ENCODE measurements at places on chromosomes 3 and 15.
A peak's percentile ranks its signal among the peaks of the same experiment; 100 is the strongest.

DNA sequence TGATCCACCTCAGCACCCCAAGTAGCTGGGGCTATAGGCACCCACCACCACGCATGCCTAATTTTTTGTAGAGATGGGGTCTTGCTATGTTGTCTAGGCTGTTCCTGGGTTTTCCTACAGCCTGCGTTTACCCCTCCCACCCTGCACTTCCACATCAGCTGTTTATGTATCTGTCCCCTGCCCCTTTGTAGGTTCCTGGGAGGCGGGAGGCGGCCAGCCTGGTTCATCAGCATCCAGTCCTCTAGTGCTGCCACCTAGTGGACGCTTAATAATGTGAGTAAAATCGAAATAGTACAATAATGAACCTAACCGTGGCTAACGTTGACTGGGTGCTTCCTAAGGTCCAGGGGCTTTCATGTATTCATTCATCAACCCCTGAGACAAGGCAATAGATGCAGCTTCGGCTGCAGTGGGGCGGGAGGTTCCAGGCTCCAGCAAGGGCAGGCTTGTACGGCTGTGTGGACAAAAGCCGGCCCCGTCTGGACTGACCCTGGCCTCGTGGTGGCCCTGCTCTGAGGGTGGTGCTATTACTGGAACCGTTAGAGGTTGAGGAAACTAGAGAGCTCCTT is 1.2 kb upstream of the LCTL start:
- no peak overlapping the region for H3K4me3 ChIP-seq
- no peaks in the 10 kb centered on the region for H3K27me3 ChIP-seq
- DNase-seq = peak; percentile 48
- H3K36me3 ChIP-seq = no peaks in the 10 kb centered on the region
- H3K4me1 ChIP-seq = peaks cover 5% of the 10 kb centered on the region
- H3K27ac ChIP-seq = no peak overlapping the region

DNA sequence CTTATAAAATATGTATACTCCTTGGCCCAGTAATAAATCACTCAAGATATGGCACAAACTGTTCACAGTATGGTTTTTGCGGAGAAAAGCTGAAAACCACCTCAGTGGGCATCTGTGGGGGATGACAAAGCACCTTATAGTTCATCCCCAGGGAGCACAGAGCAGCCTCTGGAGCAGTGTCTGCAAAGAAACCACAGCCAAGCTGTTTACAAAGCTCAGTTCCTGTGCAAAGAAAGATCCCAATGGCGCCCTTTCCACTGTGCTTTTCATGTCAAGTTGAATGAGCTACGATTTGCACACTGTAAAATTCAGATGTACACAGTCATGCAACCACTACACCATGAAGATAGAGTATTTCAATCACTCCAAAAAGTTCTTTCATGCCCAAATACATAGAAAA is 2.5 kb upstream of the EFCC1 start:
- no peak overlapping the region for H3K4me3 ChIP-seq
- H3K36me3 ChIP-seq = no peaks in the 10 kb centered on the region
- peaks cover 32% of the 10 kb centered on the region for H3K4me1 ChIP-seq
- peaks cover 25% of the 10 kb centered on the region for H3K27me3 ChIP-seq

- H3K27me3 ChIP-seq = no peaks in the 10 kb centered on the region
- no peak for DNase-seq
- H3K4me1 ChIP-seq = peaks cover 14% of the 10 kb centered on the region
- H3K4me3 ChIP-seq = no peak overlapping the region
Observed at GRCh38 chr15:94236608-94237007, 5.2 kb downstream of the MCTP2 start.

DNA sequence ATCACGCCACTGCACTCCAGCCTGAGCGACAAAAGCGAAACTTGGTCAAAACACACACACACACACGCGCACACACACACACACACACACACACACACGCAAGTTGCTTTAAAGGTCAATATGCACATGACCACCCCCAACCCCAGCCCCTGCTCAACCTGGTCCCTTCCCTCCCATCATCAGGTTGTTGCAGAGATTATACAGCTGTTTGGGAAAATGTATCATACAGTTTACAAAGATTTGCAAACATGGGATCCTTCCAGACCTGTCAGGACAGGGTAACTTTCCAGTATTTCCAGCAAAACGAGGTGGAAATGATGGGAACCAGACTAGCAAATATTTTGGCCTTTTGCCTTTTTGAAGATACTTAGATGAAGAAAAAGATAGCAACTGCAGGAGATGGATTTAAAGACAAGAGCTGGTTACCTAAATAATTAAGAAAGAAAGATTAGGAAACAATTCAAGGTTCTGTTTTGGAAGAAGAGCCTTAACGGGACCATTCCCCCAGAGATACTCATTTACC is 80.2 kb downstream of the TNIK start:
- H3K4me1 ChIP-seq = peaks cover 59% of the 10 kb centered on the region
- H3K27ac ChIP-seq = no peak overlapping the region
- DNase-seq = no peak
- H3K27me3 ChIP-seq = no peaks in the 10 kb centered on the region

DNA sequence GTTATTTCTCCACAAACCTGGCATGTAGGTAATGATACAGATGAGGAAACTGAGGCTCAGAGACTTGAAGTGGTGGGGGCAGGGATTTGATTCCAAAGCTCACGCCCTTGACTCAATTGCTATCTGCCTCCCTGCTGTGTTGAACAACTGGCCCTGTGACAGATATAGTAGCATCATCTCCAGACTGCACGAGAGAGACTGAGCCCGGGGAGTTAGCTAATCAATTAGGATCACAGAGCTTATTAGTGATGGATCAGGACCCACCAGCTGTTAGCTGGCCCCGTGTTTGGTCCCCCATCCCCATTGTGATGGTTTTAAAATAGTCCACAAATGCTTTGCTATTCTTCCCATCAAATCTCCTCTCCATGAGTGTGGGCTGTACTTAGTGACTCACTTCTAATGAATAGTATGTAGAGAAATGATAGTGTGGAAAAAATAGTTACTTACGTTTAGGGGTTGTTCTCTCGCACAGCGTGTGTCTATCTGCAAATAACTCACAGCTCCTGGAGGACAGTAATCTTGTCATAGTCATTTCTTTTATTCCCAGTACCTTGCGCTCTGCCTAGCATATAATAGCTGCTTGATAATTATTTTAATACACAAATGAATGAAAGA is 74.4 kb upstream of the KLF13 start:
- H3K4me1 ChIP-seq = no peaks in the 10 kb centered on the region
- no peak overlapping the region for H3K4me3 ChIP-seq
- no peak for DNase-seq

DNA sequence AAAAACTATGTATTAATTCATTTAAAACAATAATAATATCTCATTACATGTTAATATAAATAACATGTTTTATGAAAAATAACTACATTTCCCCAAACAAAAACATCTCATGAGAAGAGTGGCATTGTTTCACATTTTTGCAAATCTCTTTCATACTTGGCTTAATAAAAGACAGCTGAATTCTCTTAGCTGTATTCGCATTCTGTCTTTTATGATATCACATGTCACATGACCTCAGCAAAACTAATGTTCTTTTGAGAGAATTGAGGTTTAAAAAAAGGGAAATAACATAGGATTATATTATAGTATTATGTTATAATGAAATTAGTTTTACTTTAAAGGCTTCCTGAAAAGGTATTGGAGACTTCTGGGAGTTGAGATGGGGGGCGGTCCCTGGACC is 48.4 kb upstream of the SPPL2A start:
- no peaks in the 10 kb centered on the region for H3K4me1 ChIP-seq
- DNase-seq = no peak
- no peaks in the 10 kb centered on the region for H3K36me3 ChIP-seq
- no peaks in the 10 kb centered on the region for H3K27me3 ChIP-seq
- no peak overlapping the region for H3K4me3 ChIP-seq

GRCh38 chr3:186978712-186979111 is 48.4 kb downstream of the ST6GAL1 start:
- H3K27ac ChIP-seq = no peak overlapping the region
- H3K4me3 ChIP-seq = no peak overlapping the region
- H3K4me1 ChIP-seq = no peaks in the 10 kb centered on the region
- no peaks in the 10 kb centered on the region for H3K27me3 ChIP-seq
- DNase-seq = no peak

GRCh38 chr3:18279226-18279737 is 145.9 kb downstream of the SATB1 start:
- no peaks in the 10 kb centered on the region for H3K36me3 ChIP-seq
- H3K4me3 ChIP-seq = no peak overlapping the region
- H3K4me1 ChIP-seq = no peaks in the 10 kb centered on the region
- no peaks in the 10 kb centered on the region for H3K27me3 ChIP-seq
- H3K27ac ChIP-seq = no peak overlapping the region

- H3K4me1 ChIP-seq = peaks cover 24% of the 10 kb centered on the region
- DNase-seq = no peak
- H3K36me3 ChIP-seq = no peaks in the 10 kb centered on the region
- no peak overlapping the region for H3K27ac ChIP-seq
- no peaks in the 10 kb centered on the region for H3K27me3 ChIP-seq
Observed at GRCh38 chr15:64875641-64876223, 34.0 kb downstream of the PLEKHO2 start.

DNA sequence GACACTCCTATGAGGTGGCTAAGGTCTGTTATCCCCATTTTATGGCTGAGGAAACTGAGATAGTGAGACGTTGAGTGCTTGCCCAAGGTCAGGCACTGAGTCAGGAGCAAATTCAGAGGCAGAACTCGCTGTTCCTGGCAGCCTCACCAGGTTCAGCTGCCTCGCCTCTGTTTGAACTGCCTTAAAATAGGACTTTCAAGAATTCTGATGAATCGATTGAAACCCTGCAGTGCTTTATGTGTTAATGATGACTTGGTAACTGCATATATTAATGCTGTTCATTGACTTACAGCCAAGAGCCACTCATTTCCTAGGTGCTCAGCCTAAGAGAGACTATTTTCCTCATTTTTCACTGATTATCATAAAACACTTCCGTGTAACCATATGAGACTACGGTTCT is 79.5 kb upstream of the BHLHE40 start:
- H3K36me3 ChIP-seq = no peaks in the 10 kb centered on the region
- H3K27ac ChIP-seq = no peak overlapping the region
- no peak overlapping the region for H3K4me3 ChIP-seq
- DNase-seq = no peak
- H3K27me3 ChIP-seq = no peaks in the 10 kb centered on the region

- H3K27ac ChIP-seq = no peak overlapping the region
Observed at GRCh38 chr3:53092942-53093341, 37.3 kb downstream of the RFT1 start.

DNA sequence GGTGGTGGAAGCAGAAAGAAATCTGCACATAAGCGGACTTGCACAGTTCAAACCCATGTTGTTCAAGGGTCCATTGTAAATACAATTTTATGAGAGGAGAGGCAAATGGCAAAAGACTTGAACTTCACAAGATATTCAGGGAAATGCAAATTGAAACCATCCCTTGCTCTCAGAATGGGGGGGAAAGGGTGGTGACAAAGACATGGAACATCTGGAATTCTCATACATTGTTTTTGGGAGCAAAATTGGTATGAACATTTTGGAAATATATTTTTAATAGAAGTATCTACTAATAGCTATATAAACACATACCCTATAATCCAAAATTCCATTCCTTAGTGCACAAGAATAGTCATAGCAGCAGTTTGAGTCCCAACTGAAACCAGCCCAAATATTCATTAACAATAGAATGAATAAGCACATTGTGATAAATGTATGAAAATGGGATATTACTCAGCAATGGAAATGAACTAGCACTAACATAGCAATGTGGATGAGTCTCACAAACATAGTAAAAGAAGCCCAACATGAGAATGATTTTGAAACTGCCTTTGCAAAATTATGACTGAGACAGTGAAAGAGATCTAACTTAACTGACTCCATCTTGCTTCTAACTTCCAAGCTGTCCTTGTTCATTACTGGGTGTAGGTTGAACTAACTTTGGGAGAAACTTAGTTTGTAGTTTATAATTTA is 77.2 kb downstream of the CD200R1L start:
- DNase-seq = no peak
- H3K4me1 ChIP-seq = peaks cover 46% of the 10 kb centered on the region
- H3K27me3 ChIP-seq = no peaks in the 10 kb centered on the region
- no peak overlapping the region for H3K4me3 ChIP-seq

DNA sequence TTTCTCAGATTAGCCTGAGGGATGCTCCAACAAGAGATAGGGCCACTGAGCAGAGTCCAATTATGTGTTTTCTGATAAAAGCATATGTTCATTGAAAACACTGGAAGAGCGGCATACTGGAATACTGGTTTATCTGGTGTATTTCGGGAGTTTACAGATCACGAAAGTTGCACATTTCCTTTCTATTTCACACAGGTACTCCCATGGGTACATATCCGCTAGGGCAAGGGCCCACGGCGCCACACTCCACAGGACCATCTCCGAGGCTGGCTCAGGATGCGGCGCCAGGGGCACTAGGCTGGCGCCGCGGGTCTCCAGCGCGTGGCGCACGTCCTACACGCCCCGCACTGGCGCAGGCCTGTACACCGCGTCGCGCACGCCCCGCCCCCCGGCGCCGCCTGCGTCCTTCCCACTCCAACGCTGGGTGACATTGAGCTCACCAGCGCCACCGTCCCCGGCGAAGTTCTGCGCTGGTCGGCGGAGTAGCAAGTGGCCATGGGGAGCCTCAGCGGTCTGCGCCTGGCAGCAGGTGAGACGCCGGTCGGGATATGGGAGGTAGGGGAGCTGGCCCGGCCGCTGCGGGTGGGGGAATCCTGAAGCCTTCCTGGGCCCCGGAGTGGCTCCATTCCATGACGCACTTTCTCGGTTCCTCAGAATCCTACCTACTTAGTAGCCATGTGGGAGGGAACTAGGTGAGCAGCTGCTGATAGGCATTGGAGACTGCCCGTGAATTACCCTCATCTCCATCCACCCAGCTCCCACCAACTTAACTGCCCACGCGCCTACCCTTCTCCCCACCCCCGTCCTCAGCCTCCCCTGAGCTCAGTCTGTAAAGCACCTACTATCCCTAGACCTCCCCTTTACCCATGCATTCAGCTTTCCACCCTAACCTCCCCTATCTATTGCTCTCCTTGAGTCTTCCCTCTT is at the start of gene FAM162A:
FAM162A (plus strand) TSS at position 412 of the 927 bp plus-strand sequence; CDS start at position 496, 84 bp downstream.
- H3K36me3 ChIP-seq = no peaks in the 10 kb centered on the region
- no peaks in the 10 kb centered on the region for H3K27me3 ChIP-seq
- peak; percentile 92 for DNase-seq

- no peak overlapping the region for H3K4me3 ChIP-seq
- H3K36me3 ChIP-seq = no peaks in the 10 kb centered on the region
- DNase-seq = no peak
Observed at GRCh38 chr3:40267937-40268724, 41.4 kb upstream of the EIF1B start.

GRCh38 chr3:140270329-140270728 is 335.3 kb downstream of the CLSTN2 start:
- no peak overlapping the region for H3K27ac ChIP-seq
- no peaks in the 10 kb centered on the region for H3K27me3 ChIP-seq
- DNase-seq = no peak
- H3K4me1 ChIP-seq = no peaks in the 10 kb centered on the region
- no peak overlapping the region for H3K4me3 ChIP-seq

- no peaks in the 10 kb centered on the region for H3K27me3 ChIP-seq
- H3K27ac ChIP-seq = no peak overlapping the region
- peaks cover 4% of the 10 kb centered on the region for H3K36me3 ChIP-seq
Observed at GRCh38 chr15:28191832-28192231, 92.7 kb upstream of the OCA2 start.

GRCh38 chr3:50551681-50552435 is 15.7 kb downstream of the C3orf18 start:
- DNase-seq = no peak
- H3K36me3 ChIP-seq = no peaks in the 10 kb centered on the region
- no peaks in the 10 kb centered on the region for H3K27me3 ChIP-seq
- no peak overlapping the region for H3K27ac ChIP-seq
- no peak overlapping the region for H3K4me3 ChIP-seq

GRCh38 chr3:114436182-114436581 is 142.4 kb downstream of the TIGIT start:
- no peak overlapping the region for H3K27ac ChIP-seq
- H3K27me3 ChIP-seq = no peaks in the 10 kb centered on the region
- no peaks in the 10 kb centered on the region for H3K4me1 ChIP-seq
- DNase-seq = no peak
- no peaks in the 10 kb centered on the region for H3K36me3 ChIP-seq
